NCI-H460 (cell line): ENCODE measurements at places on chromosomes 5 and 9. TPM values are rescaled to one million over a fixed set of nuclear protein-coding genes. Genes with fewer than 3 reads are reported as not detected.

GRCh38 chr9:98555651-98556465 is 152.9 kb downstream of the GABBR2 start:
- no peak for DNase-seq

- no peak for DNase-seq
Observed at GRCh38 chr9:111232997-111233790, 96.8 kb downstream of the OR2K2 start.

GRCh38 chr5:36277521-36278176 is 24.1 kb downstream of the RANBP3L start:
- no peak for DNase-seq

Gene FTMT
- not detected in 2 replicates for total RNA-seq

Gene MYOT
- total RNA-seq, result not detected in 2 replicates

- no peak for DNase-seq
Observed at GRCh38 chr9:129838707-129839259, 3.5 kb downstream of the USP20 start.

Gene ACSL6
- total RNA-seq, result 0.03 and 0.05 TPM in 2 replicates

Gene KLHL9
- total RNA-seq, result 19.0 and 23.6 TPM in 2 replicates

Gene SPATA31D4
- total RNA-seq, result not detected in 2 replicates

- DNase-seq, result no peak
Observed at GRCh38 chr5:68883436-68883835, 210.4 kb upstream of the SLC30A5 start.

DNA sequence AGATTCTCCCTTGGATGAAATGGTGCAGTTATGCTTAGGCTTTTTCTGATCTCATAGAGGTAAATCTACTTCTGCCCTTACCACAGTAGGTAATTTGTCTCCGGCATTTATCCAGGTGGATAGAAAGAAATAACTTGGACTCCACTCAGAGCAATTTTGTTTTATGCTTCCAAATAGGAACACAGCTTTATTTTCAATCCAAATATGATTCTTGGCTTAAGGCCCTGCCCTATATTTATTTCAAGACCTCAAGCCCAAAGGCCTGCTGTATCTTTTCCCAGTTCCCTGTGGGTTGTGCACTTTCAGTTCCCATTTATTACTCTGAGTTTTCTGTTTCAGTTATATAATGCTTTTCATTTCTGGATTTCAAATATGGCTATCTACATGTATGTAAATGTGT is 274.2 kb upstream of the SMC2 start:
- no peak for DNase-seq

- no peak for DNase-seq
Observed at GRCh38 chr5:179294131-179294780, 51.0 kb downstream of the ADAMTS2 start.

- DNase-seq, result no peak
Observed at GRCh38 chr5:99054972-99055371, 126.2 kb upstream of the CHD1 start.

- DNase-seq, result no peak
Observed at GRCh38 chr5:67996596-67996995, 219.0 kb upstream of the PIK3R1 start.

Gene TLE4
- 9.5 and 12.7 TPM in 2 replicates for total RNA-seq

DNA sequence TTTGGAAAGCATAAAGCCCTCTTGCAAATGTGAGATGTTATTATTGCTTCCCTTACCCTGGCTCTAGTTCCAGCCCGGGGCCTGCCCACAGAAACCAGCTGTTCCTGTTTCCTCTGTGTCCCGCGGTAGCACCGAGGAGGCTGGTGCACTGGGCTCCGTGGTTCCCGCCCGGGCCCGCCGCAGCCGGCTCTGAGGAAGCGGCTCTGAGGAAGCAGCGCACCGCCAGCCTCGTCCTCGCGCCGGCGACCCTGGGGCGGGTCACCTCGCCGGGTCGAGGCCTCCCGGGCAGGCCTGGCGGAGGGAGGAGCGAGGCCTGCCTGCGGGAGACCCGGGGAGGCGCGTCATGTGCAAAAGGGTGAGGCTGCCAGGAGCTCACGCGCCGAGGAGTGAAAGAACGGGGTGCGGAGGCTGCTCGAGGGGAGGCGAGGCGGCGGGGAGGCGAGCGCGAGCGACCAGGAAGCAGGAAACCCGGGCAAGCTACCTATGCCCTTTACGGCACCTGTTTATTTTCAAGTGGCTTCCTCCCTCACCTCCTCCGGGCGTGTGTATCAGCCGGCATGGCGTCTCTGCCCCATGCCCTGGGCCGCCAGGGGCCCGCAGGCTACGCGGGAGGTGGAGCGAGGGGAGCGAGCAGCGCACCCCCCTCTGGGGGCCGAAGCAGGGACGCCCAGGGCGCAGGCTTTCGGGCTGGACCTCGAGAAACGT is 61.3 kb upstream of the MEGF10 start:
- DNase-seq, result no peak

Gene PDE6A
- total RNA-seq, result 0.02 TPM in 1 of 2 replicates, not detected in the other

DNA sequence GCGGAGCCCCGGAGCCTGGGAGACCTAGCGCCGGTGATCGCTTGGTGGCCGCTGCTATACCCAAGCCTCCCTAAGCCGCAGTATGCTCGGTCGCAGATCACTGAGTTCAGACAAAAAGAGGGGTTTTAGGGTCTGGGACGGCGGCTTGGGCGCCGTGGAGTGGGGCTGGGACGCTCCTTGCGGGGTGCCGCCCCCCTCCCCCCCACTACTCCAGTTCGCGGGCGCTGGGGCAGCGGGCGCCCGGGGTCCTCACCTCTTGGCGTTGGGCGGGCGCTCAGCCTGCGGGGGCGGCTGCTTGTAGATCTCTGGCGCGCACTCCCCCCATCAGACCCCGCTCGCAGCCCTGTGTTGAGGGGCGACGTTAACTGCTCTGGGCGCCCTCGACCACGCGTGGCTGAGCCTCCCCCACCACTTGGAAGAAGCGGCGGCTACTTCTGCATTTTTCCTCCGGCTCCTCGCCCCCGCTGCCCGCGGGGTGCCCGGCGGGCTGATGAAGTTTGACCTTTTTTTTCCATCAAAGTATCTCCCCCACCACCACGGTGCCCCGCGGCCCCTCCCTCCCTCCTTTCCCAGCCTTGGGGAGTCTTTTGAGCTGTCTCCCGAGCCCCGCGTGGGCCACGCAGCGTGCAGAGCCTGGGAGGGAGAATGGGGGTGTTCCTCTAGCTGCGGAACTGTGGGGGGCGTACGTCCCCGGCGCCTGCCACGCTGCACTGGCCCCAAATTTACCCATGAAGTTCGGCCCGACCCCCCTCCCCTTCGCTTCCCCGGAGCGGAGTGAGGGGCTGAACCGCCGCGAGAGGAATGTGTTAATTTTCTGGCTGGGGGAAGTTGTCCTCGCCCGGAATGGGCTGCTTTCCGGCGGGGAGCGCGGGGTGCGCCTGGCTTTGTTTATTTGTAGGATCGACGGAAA is 1.2 kb downstream of the CXXC5 start:
- DNase-seq, result no peak

DNA sequence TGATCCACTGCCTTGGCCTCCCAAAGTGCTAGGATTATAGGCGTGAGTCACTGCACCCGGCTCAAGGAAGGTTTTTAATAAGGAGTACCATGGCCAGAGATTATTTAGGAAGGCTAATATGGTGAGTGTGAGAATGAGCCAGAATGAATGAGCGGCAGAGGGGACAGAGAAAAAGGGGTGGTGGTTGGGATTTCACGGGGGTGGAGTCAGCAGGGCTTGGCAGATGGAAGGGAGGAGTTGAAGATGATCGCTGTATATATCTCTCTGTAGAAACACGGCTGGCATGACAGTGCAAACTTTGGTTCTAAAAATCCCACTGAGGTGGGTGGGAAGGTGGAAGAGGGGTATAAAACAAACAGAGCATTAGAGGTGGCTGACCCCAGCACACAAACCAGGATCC is 176.7 kb upstream of the TBC1D2 start:
- DNase-seq, result no peak

DNA sequence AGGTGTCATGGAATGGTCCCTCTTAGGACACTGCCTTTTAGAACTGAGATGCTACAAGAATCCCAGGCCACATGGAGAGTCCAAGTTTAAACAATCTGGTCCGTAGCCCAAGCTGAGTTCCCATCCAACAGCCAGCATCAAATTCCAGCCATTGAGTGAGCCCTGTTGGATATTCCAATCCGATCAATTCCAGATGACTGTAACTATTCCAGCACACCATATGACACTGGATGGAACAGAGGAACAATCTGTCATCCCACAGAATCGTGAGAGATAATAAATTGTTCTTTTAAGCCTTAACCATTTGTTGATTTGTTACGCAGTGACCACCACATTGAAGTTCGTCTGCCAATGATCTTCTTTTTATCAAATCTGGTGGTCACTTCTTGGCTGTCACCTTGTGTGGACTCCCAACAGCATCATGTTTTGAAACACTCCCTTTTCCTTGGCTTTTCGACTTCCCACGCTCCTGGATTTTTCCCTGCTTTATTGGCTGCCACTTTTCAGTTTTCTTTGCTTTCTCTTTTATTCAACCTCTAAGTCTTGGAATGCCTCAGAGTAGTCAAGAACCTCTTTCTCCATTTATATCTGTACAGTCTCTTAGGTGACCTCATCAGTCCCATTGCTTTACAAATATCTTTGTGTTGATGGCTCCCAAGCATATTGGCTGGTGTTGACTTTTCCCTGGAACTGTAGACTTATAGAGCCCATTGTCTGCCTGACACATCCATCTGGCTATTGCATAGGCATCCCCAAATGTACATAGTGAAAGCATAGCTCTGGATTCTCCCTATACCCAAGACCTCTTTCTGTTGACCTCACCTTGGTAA is 46.1 kb downstream of the TNFSF15 start:
- DNase-seq, result no peak

GRCh38 chr9:108517651-108518365 is 338.0 kb downstream of the ACTL7B start:
- no peak for DNase-seq

DNA sequence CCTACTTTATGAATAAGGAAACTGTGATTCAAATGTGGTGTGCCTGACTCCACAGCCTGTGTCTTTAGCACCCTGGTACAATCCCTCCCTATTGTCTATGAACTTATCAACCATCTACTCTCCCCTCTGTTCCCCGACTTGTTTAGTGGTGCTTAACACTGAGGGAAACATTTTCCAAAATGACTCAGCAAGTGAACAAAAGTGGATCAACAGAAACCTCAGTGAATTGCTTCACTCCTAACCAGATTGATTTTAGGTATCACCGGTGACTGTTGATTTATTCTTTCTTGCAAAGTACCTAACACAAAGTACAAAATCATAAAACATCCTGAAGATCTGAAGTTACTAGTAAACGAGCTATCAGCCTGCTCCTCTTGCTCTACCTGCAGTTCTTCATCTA is 42.1 kb upstream of the RAPGEF6 start:
- DNase-seq, result no peak

GRCh38 chr5:59291941-59292340 is 601.6 kb downstream of the PDE4D start:
- no peak for DNase-seq

- DNase-seq, result no peak
Observed at GRCh38 chr9:118940473-118940872, 428.8 kb downstream of the BRINP1 start.

GRCh38 chr5:27318701-27319100 is 280.3 kb upstream of the CDH9 start:
- DNase-seq, result no peak

GRCh38 chr9:35254237-35254636 is 92.4 kb downstream of the UNC13B start:
- DNase-seq, result no peak

Gene SMIM15
- 97.0 and 99.2 TPM in 2 replicates for total RNA-seq

- no peak for DNase-seq
Observed at GRCh38 chr5:167348980-167349379, 942.5 kb upstream of the WWC1 start.

GRCh38 chr9:103757062-103757461 is 337.0 kb upstream of the SMC2 start:
- DNase-seq, result no peak

DNA sequence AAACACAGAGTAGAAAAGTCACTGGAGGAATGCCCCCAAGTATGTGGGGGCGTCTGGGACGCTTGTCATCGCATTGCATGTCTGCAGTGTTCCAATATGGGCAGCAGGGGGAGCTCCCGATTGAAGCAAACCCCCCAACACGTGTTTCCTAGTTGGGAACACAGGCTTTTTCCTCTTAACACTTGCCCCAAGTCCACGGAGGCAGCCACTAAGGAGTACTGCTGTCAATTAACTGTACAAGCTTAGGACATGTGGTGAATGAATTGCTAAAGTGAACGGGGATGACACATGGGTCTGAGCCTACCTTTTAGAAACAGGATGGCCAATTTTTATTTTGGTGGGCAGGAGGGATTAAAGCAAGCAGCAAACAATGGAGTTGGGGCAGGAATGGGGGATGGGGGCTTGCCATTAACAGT is 2.2 kb downstream of the GABRB2 start:
- DNase-seq, result peak; percentile 36

DNA sequence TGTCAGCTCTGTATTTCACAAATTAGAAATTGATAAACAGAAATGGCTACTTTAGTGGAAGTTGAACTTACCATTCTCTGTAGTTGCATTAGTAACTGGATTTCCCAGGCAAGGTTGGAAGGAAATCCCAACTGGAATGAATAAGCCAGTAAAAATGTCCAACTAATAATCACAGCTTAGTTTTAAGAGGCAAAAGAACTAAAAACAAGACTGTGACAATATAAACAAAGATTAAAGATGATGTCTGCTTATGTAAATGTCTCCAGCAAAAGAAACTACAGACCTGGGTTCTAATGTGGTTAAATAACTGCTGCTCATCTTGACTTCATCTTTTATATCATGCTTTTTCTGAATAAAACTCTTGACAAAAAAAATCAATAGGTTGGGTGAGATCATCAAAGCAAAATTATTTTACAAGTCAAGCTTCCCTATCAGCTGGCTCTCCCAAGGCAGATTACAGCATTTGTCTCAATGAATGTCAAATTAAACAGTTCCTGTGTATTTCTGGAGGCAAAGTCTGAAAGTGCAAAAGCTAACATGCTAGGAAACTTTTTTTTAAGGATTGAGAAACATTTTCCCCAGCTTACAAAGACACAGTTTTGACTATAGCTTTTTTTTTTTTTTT is 62.3 kb upstream of the HMHB1 start:
- no peak for DNase-seq

DNA sequence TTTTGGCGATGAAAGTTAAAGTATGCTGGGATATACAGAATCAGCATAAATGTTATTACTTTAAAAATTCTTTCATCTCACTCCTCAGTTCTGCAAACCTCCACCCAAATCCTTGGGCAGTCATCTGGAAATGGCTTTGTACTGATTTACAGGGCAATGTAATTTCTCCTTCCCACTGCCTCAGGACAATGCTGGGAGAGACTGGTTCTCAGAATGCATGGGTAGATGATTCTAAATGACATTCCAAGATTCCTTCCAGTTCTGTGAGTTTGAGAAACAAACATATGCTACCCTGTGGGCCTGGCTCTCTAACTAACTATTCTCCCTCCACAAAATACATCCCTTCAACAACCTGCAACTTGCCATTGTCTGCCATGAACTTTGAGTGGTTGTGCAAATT is 7.5 kb upstream of the PSAT1 start:
- no peak for DNase-seq

Gene PNPLA7
- 0.10 and 0.26 TPM in 2 replicates for total RNA-seq

GRCh38 chr5:123199527-123199926 is 110.5 kb downstream of the PRDM6 start:
- DNase-seq, result no peak

Gene TXNDC8
- total RNA-seq, result not detected in 2 replicates

GRCh38 chr9:4622016-4622415 is 40.1 kb upstream of the PLPP6 start:
- DNase-seq, result no peak

- no peak for DNase-seq
Observed at GRCh38 chr9:83266331-83266665, 203.4 kb upstream of the RASEF start.

Gene RPS14
- 4,447 and 4,846 TPM in 2 replicates for total RNA-seq

GRCh38 chr5:66410122-66410521 is 186.1 kb upstream of the MAST4 start:
- DNase-seq, result no peak
